Stimulated activated effector memory CD8-positive, alpha-beta T cell treated with anti-CD3 and anti-CD28 coated beads, Interleukin-12 subunit alpha, Interleukin-12 subunit beta, amount 100 ng/mL, for 72 hours (primary cell): ENCODE measurements at places on chromosomes 7 and 10.

GRCh38 chr10:59538623-59539022 is 171.0 kb downstream of the SLC16A9 start:
- DNase-seq, result no peak

DNA sequence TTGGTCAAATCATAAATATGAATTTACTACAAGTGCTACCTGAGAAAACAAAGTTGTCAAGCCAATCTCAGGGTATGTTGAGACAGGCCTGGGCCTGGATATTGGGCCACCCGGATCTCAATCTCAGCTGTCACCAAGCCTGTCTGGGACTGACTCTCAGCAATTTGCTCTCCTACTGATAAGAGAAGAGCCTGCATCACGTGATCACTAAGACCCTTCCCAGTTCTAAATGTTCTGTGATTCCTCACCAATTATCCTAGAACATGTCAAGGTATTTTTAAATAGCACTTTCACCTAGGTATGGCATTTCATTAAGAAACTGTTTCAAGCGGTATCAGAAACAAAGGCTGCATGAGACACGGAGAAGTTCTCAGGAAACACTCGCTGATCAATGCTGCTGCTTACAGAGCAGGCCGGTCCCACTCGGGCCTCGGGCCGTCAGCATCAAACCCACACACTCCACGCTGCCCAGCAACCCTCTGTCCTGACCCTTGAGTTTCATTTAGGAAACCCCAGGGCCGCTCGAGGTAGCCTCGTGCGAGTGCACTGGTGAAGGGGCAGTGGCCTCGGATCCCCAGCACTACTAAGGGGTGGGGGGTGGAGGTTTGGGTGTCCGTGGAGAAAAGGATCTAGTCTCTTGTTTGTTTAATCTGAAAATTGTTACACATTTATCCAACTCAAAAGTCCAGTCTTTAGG is 4.1 kb downstream of the KLF6 start:
- peak; percentile 65 for DNase-seq

DNA sequence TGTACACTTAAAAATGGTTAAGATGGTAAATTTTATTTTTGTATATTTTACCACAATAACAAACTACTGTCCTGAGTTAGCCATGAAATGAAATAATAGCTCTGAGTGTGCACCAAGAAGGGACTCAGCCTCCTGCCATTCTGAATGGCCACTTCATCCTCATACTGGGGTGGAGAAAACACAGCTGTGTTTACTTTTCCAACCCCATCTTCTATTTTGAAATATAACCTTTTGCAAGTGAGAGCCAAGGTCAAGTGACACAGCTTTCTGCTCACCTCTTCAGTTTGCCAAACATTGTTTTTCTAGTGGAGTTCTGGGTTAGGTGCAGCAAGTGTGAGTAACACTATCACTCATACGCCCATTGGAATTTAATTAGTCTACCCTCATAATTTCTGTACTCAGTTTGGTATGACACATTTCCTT is 107.4 kb upstream of the GLCCI1 start:
- no peak for DNase-seq

DNA sequence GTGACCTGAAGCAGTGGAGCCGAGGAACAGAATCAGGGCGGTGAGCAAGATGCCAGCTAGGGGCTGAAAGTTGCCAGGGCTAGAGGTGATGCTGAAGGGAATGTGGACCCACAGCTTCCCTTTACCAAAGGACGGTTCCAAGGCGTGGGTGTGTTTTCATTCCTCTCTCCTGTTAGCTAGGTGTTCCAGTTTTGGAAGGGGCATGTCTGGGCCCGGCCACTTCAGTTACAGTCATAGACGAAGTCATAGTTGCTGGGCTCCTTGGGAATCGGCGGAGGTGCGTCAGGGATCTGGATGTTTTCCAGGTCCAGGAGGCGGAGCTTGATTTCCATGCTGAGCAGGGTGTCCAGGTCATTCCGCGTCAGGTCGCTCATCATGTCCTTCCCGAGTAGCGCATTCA is 131.0 kb upstream of the AOAH start:
- no peak for DNase-seq

- no peak for DNase-seq
Observed at GRCh38 chr10:78413076-78414055, 379.7 kb downstream of the RPS24 start.

GRCh38 chr7:37915438-37915837 is 1.2 kb downstream of the SFRP4 start:
- DNase-seq, result no peak

GRCh38 chr10:114577133-114577532 is 80.9 kb downstream of the ABLIM1 start:
- DNase-seq, result no peak
